Dorsolateral prefrontal cortex (tissue), 122 donors: ENCODE measurements at places on chromosomes 12 and 14. TPM values are rescaled to one million over a fixed set of nuclear protein-coding genes. Genes with fewer than 3 reads are reported as not detected.

CTSG gene
- total RNA-seq: 1.0 TPM

TSPAN19 gene
- total RNA-seq: 1.7 TPM

SMIM41 gene
- total RNA-seq: not detected

- peak; percentile 47 for DNase-seq
Observed at GRCh38 chr14:100408350-100409002, 85.3 kb downstream of the SLC25A47 start.

GRCh38 chr12:76990716-76991115 lies 74.7 kb downstream of the E2F7 start:
- DNase-seq: no peak

- DNase-seq: peak; percentile 31
Observed at GRCh38 chr12:15996254-15996653, 85.1 kb downstream of the DERA start.

DNA sequence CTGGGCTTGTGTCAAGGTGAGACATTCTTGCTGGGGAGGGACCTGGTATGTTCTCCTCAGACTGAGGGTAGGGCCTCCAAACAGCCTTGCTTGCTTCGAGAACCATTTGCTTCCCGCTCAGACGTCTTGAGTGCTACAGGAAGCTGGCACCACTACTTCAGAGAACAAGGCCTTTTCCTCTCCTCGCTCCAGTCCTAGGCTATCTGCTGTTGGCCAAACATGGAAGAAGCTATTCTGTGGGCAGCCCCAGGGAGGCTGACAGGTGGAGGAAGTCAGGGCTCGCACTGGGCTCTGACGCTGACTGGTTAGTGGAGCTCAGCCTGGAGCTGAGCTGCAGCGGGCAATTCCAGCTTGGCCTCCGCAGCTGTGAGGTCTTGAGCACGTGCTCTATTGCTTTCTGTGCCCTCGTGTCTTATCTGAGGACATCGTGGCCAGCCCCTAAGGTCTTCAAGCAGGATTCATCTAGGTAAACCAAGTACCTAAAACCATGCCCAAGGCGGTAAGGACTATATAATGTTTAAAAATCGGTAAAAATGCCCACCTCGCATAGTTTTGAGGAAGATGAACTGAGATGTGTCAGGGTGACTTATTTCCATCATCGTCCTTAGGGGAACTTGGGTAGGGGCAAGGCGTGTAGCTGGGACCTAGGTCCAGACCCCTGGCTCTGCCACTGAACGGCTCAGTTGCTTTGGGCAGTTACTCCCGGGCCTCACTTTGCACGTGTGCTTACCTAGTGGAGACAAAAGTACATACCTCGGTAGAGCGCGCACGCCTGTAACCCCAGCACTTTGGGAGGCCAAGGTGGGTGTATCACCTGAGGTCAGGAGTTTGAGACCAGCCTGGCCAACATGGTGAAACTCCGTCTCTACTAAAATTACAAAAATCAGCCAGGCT lies 4.3 kb downstream of the GAPDH start:
- DNase-seq: peak; percentile 42

- no peak for DNase-seq
Observed at GRCh38 chr14:37091651-37092050, 80.8 kb downstream of the SLC25A21 start.
